Activated T-helper 1 cell treated with anti-CD3 and anti-CD28 coated beads, Interleukin-12 subunit alpha, Interleukin-12 subunit beta, Interleukin-2, Interleukin-4 antibody, amounts not matched to agents 30 ng/mL and 10 ng/mL and 1 ng/mL, durations not matched to agents 14 hours and 24 hours and 36 hours (primary cell): ENCODE measurements at places on chromosomes 3 and 15. TPM values are rescaled to one million over a fixed set of nuclear protein-coding genes. Genes with fewer than 3 reads are reported as not detected.
A peak's percentile ranks its signal among the peaks of the same experiment; 100 is the strongest.

GRCh38 chr3:126752303-126753190, 48.5 kb downstream of the CHCHD6 start:
- DNase-seq = peak; percentile 46

- DNase-seq = no peak
Observed at GRCh38 chr3:45381168-45381852, 7.1 kb upstream of the LARS2 start.

DNA sequence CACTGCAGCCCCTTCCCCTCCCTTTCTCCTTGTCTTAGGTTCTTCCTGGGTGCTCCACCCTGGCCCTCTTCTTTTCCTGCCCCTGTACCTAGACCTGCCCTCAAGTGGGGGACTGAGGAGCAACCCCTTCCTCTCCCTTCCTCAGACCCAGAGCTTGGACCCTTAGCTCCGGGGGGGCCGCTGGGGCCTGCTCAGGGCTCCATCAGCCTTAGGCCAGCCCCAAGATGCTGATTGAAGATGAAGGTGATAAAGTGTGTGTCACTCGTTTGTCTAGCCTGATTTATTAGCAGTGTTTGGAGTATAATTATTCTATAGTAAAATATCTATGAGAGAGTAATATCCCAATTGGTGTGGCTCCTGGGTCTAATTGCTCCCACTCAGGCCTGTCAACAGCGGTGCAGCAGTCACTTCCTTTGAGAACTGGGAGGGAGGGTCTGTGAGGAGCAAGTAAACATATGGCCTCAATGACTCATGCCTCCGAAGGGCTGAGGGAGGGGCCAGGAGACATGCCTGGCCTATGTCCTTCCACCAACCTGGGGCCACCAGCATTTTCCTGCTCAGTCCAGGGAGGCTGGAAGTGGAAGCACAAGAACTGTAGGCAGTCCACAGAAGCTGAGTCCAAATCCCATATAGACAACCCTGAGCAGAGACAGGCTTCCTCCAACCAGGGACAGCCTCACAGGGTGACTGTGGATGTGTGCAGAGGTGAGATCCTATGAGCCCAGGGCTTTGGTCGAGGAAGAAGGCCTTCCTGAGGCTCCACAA, 123.2 kb downstream of the DNAJB8 start:
- DNase-seq = no peak

GRCh38 chr3:35739964-35740527, 100.7 kb downstream of the ARPP21 start:
- DNase-seq = no peak

DNA sequence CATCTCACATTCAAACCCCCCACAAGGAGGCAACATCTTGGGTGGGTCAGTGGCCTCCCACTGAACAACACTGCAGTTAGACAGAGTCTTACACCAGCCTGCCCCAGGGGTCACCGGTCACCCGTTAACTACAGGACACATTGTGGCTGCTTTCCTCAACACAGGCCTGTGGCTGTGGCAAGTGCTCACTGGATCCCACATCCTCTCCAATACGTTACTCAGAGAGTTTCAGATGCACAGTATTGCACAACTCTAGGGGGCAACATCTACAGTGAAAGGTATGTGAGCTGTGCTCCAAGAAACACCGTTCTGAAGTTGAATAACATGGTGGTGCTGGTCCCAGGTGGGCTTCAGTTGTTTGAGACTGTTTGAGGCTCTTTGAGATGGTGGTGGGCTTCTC, 41.0 kb downstream of the CTDSPL start:
- DNase-seq = no peak

Gene CAV3
- not detected in 2 replicates for total RNA-seq

DNA sequence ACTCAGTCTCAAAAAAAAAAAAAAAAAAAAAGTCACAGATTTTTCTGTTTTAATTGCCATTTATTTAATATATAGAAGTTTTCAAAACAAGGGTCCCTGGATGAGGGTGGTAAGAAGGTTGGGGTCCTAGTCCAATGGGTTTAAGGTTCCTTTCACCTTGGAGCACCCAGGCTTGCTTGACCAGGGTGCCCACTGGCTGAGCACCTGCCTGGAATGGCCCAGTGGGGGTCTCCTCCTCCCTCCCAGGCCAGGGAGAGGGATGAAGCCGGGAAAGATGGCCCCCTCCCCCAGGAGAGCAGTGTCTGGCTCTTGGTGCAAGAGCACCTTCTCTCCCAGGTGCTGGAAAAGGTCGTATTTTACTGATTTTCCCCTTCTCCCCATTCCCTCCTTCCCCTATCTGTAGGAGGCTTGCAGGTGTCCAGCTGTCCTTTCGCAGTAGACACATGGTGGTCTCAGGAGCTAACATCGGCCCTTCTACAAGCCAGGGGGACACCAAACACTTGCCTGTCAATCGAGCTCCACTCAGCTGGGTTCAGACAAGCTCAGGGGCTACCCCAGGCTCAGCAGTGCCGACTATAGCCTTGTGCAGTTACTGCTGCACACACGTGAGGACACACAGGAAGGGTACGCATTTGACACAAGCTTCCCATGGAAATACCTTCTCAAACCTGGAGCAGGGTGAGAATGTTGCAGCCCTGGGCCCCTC, 112.3 kb upstream of the KLF13 start:
- no peak for DNase-seq

Gene EFCC1
- total RNA-seq = 0.21 and 0.22 TPM in 2 replicates

Gene CYP8B1
- not detected in 2 replicates for total RNA-seq

GRCh38 chr3:124174476-124174875, 182.6 kb upstream of the ROPN1 start:
- DNase-seq = no peak

DNA sequence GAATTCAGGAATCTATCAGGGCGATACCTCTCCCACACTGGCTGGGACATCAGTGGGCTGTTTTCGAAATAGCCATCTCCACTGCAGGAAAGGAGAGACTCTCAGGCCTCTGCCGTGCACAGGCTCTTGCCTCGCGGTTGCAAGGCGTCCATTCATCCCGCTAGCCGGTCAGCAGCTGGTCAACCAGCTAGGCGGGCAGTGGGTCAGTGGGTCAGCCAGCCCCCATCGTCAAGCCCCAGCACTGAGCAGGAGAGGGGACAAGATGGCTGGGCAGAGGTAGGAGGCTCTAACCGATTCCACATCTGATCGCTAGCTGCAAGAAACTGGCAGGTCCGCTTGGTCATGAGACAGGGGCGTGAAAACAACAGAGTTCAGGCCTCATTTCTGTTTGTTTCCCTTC, 45.1 kb downstream of the MUC4 start:
- DNase-seq = no peak

DNA sequence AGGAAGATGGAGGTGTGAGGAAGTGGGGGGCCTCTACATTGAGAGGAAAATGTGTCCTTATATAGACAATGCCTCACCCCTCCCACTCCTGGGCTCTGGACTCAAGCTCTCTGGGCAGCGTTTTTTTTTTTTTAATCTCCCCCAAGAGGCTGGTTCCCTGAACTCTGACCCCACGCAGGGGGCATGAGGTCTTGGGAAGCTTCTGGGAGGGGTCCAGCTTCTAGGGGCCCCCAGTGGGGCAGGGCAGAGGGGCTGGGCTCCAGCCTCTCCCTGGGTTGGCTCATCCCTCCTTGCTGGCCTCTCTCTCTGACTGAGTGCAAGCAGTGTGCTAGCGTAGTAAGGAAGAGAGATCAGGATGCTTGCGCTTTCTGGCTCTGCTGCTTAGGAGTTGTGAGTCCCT, 101.4 kb upstream of the HACD2 start:
- no peak for DNase-seq

DNA sequence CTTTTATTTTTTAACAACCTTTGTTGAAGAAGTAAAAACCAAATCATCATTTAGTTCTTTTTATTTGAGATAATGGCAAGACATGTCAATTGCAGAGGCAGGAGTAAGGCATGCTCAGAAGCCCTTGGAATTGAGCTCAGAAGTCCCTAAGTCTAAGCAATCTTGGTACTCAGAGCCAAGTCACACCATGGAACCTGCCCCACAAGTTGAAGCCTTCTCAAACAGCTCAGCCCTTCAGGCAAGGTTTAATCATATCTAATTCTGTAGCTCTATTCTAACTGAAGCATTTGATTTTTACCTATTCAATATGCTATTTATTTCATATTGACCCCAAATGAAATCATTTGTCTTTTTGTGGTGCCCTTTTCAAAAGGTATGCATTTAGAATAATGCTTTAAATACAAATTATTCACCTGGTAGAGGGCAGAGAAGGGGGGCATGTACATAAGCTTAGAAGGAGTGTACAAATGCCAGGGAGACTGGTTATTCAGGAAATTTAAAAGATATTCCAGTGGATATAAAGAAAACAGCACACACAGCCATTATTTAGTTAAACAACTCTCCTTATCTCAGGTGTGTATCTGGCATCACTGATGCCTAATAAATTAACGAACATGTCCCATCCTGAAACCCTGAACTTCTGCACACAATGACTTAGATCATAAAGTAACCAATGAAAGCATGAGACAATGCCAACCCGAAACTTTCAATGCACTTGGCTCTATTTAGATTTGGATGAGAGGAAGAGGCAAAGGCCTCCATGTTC, 26.2 kb upstream of the TOP2B start:
- DNase-seq = no peak

DNA sequence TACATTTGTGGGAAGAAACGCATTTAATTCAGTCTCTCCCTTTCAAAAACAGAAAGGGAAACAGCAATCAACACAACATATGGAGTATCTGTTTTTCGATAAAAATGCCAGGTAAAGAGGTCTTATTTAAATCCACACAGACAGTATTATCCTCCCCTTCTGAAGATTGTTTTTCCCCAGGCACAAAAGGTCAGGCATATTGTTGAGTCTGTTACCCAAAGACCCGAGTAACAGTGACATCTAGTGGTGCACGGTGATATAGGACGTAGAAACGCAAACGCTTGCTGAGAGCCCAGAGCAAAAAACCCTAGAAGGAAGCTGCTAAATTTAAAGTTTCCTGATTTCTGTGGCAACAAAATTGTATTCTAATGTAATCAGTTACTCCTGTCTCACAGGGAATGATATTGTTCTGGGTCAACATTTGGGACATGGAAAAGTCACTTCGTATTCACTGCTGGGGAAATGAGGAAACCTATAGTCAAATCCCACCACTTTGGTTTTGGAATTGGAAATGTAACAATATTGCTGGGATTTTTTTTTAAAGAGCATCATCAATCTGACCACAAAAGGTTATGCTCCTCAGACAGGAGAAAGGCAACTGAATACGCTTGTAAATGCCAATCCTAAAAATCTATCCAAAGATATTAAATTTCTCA, 312.7 kb upstream of the CCDC54 start:
- peak; percentile 29 for DNase-seq

Gene SLCO2A1
- total RNA-seq = not detected in 2 replicates

Gene GOLGA8J
- total RNA-seq = 0.23 TPM in 1 of 2 replicates, not detected in the other

DNA sequence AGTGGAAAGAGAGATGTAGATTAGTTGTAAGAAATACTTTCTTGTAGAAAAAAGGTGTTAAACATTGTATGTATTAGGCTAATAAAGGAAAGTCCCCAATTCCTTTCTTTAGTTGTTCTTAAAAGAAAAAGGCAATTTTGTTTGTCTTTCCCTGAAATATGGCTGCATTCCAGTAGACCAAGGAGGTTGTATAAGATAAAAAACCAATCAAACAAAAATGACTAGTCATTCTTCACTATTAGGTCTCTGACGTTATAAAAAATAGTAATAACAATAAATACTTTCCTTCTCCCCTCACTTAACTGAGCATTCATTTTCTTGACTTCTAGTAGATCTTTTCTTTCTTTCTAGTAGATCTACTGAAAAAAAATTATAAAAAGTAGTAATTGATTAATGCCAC, 8.6 kb upstream of the PPM1L start:
- no peak for DNase-seq

GRCh38 chr3:159910991-159911663, 77.5 kb upstream of the IL12A start:
- DNase-seq = no peak

DNA sequence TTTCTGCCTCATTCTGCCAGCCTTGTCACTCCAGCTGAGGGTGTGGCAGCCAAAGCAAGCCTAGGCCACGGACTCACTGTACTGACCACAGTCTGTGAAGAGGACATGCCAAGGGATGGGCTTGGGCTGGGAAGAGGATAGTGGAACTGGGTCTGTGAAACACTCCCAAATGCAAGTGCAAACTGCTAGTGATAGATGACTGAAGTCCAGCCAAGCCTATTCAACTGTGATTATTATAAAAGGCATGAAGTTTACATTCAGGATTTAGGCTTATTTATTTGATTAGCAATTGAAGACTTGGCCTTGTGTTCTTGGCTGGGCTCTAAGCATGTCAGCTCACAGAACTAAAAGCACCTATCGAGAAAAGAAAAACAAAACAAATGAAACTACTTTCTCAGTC, 84.9 kb upstream of the UBE2E1 start:
- DNase-seq = no peak

DNA sequence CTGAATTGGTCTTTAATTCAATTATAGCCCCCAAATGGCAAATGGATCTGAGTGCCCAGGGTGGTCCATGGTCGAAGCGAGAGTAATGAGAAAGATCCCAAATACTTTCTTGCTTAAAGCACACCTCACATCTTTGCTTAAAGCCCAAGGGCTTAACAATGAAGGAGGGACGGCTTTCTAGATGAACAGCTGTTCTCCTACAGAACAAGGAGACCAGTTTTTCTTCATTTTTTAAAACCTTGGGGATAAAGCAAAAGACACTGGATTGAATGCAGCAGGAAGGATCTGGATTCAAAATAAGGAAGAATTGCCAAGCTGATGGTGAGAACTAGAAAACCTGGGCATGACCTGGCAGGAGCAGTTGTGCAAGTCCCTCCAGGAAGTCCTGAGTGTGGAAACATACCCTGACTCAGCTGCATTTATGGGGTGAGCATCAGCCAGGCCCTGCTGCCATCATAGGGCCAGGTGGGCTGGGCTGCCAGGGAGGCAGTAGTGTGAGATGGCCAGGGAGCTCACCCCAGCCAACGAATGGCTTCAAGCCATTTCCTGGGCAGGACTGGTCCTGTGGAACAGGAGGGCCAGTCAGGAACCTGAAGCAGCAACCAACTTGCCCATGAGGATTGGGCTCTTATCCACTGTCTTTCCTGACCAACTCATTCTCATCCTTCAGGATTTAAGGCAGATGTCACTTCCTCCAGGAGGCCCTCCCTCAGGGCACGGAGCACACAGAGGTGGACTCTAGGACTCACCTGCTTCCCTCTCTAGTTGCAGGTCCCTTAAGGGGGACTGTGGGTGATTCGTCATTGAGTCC, 18.4 kb upstream of the RHCG start:
- no peak for DNase-seq

DNA sequence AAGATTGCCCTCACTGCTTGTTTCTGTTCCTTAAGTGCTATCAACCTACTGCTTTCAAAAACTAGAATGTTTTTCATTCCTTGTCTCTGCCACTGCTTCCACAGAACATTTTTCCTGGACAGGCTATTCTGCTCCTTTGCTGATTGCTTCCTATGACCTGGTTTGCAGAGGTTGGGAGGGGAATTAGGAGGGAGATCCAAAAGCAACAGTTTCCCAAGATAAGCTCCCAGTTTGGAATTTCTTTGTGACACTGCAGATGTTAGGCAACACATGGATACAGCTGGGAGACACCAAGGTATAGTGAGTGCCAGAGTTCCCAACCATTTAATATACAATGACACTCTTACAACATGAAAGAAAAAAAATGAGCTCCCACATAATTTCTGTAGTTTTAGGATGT, 1036.5 kb downstream of the ROBO2 start:
- DNase-seq = no peak

GRCh38 chr3:52889901-52890300, 7.4 kb downstream of the STIMATE start:
- DNase-seq = no peak

GRCh38 chr3:183975981-183976662, 41.6 kb downstream of the ABCC5 start:
- DNase-seq = no peak

Gene WDR72
- not detected in 2 replicates for total RNA-seq

Gene FAM81A
- total RNA-seq = 0.49 and 0.60 TPM in 2 replicates

- DNase-seq = no peak
Observed at GRCh38 chr15:39616731-39617455, 36.0 kb downstream of the THBS1 start.
